ENCODE measurements at places on chromosomes 12 and 14. TPM values are rescaled to one million over a fixed set of nuclear protein-coding genes. Genes with fewer than 3 reads are reported as not detected.

The AMDHD1 gene
- 1.1 TPM for polyA plus RNA-seq

The RAD51AP1 gene
- polyA plus RNA-seq: 0.75 TPM

The NUBPL gene
- 5.1 TPM for polyA plus RNA-seq

The SPIC gene
- polyA plus RNA-seq: not detected

- peak; percentile 45 for DNase-seq
Observed at GRCh38 chr14:59161561-59162175, 26.8 kb upstream of the DAAM1 start.

- DNase-seq: no peak
Observed at GRCh38 chr12:106586278-106586802, 3.5 kb downstream of the RFX4 start.

DNA sequence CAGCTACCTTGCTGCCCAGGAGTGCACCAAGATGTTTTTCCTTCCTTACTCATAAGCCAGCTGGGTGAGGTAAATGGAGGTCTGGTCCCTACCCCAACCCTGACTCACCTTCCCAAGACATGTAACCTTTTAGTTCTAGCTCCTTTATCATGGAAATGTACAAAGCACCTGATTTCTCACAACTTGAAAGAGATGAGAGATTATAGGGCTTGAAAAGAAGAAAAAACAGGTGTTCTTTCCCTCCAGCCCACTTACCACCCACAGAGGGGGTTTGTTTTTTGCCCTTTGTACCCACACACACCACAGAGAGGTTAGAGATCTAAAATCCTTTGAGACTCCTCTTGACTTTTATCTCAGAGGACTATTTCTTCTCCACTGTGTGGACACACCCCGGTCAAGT, 21.1 kb downstream of the PLXNC1 start:
- no peak for DNase-seq

GRCh38 chr14:29911810-29912209, 15.8 kb downstream of the PRKD1 start:
- DNase-seq: no peak

DNA sequence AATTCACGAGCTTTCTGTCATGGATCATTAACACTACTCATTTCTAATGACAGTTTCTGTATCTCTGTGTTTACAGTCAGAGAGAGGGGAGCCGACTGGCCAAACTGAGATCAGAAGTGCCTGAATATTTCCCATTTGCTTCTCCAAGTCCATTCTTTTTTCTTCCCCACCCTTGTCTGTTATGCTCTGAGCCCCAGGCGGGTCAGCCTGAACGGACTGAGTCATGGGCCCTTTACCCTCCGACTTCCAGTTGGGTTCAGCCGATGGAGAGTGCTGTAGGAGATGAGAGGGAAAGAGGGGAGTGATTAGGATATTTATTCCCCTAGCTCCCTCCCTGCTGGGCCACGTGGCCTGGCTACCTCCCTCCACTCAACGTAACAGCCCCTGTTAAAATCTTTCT, 104.7 kb downstream of the PAH start:
- DNase-seq: no peak

DNA sequence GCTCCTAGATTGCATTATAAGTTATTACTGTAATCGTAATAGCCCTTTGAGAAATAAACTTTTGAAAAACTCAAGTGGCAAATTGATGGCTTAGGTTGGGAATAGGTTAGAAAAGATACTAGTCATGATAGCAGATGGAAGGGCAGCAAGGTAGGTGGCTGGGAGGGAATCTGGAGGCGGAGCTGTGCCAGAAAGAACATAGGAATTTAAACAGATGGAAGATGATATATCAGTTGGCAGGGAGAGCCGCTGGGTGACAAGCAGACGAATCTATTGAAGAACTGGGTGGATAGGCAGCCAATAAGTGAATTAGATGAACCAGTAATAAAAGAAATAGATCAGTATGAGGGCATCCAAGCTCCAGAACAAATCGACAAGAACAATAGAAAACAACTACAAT, 142.1 kb downstream of the CNTN1 start:
- no peak for DNase-seq

DNA sequence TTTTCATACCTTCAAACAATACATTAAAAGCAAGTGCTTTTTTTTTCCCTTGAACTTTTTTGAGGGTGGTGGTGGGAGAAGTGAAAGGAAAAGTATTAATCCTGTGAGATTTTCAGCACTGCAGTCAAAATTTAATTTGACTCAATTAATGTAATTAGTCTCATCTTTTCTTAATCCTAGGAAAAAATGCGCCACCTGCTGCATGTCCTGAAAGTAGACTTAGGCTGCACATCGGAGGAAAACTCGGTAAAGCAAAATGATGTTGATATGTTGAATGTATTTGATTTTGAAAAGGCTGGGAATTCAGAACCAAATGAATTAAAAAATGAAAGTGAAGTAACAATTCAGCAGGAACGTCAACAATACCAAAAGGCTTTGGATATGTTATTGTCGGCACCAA, 52.2 kb downstream of the SPATA7 start:
- DNase-seq: no peak

DNA sequence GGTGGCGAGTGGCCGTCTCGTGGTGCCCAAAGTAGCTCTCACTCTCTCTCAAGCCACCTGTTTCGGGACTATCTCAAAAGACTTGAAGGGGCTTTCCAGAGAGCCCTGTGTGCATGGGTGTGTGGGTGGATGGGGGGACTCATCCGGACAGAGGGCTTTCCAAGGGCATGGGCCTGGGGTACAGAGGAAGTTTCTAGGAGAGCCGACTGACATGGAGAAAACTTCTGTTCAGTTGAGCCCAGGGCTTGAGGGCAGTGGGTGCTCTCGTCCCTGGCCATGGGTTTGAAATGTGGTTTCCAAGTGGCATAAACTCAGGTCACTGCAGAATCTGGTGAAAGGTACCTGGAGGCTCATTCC, 47.4 kb upstream of the MEG3 start:
- no peak for DNase-seq

DNA sequence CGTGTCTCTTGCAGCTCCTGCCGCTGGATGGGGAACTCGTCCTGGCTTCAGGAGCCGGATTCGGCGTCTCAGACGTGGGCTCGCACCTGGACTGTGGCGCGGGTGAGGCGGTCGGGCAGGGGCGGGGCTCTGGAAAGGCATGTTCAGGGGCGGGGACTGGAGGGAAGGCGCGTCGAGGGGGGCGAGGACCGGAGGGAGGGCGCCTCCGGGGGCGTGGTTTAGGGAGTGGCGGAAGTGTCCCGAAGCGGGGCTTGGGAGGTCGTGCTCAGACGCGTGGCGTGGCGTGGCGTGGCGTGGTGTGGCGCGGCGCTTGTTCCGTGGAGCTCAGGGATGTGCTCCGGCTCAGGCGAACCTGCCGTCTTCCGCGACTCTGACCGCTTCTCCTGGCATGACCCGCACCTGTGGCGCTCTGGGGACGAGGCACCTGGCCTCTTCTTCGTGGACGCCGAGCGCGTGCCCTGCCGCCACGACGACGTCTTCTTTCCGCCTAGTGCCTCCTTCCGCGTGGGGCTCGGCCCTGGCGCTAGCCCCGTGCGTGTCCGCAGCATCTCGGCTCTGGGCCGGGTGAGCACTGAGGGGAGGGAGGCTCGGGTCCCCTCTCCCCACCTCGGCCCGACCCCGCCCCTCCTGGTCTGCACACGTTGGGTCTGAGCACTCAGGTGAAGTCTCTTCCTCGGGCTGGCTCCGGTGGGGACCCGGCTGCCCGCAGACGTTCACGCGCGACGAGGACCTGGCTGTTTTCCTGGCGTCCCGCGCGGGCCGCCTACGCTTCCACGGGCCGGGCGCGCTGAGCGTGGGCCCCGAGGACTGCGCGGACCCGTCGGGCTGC, 6.2 kb downstream of the AMN start:
- DNase-seq: peak; percentile 79

DNA sequence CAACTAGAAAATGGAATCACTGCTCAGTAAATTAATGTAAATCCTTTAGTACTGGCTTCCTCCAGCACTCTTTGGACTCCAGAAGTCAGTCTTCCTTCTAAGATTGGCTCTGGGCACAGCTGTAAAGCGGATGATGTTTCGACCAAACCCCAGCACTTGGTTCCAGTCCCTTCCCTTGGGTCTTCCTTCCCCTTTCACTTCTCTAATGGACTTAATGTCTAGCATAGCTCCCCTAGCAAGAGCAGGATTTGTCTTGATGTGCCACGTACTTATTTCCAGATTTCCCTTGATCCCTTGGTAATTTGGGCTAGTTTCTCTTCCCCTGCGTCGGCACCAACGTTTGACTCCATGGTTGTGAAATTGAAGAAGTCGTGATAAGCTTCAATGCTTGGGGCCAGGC, 28.3 kb downstream of the C12orf75 start:
- DNase-seq: no peak

- DNase-seq: no peak
Observed at GRCh38 chr12:9115731-9116559, at the start of gene A2M. Gene A2M (minus strand): TSS chr12:9115919. CDS start chr12:9115849, 70 bp downstream.

DNA sequence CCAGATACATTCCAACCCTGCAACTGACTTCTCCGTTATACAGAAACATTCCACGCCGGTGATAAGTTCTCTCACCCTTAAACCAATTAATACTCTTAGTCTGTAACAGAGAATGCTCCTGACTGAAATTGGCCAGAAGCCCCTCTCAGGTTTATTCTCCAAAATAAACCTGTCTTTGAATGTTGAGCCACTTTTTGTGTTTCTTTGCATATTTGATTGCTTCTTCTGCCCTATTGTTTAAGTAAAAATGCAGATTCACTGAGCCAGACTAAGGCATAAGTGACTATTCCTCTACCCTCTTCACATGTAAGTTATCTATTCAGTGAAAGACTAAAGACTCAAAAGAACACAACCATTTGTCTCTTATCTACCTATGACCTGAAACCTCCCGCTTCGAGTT, 3.6 kb upstream of the AVPR1A start:
- DNase-seq: no peak

DNA sequence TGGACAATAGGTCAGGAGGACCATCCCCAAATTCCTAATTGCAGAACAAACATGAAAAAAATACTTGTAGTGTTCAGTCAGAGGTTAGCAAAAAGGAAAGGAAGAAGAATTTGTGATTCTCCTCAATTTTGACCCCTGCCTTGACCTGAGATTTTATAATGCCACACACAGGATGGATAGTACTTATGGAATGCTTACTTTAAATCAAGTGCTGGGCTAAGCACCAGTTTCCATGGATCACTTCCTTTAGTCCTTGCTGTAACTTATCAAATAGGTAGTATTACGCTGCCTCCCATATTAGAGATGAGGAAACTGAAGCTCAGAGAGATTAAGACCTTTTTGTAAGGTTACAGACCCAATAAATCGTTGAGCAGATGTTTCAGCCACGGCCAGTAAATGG, 81.2 kb upstream of the OVCH1 start:
- no peak for DNase-seq

DNA sequence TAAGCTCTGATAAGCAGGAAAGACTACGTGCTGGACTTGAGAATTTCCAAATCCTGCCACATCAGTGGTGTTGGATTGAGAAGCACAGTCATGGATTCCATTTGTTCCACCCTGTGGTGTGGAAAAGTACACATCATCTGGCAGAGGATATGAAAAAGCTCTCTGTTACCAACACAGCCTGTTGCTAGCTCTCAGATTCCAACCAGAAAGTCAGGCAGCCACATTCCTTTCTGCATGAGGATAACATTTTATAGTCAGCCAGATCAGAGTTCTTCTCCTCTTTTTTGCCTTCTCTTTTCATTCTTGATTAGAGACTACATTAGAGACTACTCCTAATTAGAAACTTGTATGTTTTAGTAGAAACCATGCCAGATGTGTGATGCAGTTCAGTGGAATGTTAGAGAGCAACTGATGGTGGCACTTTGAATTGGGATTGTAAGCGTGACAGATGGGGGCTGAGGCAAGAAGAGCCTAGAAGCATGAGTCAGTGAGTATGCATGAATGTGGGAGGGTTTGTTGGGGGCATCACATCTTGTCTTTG, 61.2 kb upstream of the STXBP6 start:
- DNase-seq: no peak

DNA sequence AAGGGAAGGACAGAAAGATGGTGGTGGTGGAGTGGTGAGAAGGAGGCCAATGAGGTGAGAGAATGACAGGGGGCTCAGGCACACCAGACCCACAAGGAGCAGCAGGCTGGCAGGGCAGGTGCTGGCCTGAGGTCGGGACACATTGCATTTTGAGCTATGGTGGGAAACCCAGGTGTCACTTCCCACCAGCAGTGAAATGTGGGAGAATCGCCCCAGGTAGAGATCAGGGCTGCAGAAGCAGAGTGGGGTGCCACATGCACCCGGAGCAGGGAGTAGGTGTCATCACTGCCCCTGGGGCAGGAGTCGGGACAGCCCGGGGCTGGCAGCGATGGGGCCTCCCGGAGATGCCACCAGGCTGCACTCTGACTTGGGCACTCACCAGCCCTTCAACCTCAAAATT, 315.8 kb downstream of the BCL11B start:
- no peak for DNase-seq

- DNase-seq: no peak
Observed at GRCh38 chr14:69231486-69231885, 28.5 kb upstream of the GALNT16 start.

GRCh38 chr12:104521731-104522130, 65.0 kb downstream of the CHST11 start:
- DNase-seq: no peak

DNA sequence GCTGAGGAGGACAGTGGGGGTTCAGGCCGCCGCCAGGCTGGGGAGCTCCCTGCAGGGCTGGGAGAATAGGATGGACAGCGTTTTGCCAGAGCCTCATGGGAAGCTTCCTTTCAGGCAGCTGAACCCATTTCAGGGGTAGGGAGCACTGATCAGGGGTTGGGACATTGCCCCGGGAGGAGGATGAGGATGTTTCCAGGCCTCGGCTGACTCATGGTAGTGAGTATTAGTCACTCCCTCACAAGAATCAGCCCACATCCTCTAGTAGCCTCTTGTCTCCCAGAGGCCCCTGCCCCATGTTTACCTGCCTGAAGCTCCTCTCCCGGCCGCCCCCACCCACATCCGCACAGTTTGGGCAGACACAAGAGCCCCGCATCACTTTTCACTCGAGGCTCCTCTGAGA, 89.8 kb downstream of the ZFP36L1 start:
- peak; percentile 45 for DNase-seq

DNA sequence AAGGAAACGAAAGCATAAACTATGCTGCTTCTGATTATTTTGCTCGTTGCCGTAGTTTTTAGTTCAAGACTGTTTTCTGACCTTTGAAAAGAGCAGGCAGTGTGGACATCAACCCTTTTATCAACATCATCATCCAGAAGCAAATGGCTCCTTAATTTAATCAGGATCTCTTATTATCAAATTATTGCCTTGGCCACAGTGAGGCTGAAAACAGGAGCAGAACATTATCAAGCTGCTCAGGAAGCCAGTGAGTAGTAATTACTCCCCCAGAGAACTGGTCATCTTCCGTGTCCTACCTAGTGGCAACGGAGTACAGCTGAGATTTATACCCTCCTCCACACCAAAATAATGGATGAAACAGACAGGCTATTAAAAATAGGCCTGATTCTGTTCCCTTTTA, 2.2 kb upstream of the DIABLO start:
- DNase-seq: no peak

GRCh38 chr14:93023039-93023438, 92.7 kb downstream of the ITPK1 start:
- peak; percentile 30 for DNase-seq

DNA sequence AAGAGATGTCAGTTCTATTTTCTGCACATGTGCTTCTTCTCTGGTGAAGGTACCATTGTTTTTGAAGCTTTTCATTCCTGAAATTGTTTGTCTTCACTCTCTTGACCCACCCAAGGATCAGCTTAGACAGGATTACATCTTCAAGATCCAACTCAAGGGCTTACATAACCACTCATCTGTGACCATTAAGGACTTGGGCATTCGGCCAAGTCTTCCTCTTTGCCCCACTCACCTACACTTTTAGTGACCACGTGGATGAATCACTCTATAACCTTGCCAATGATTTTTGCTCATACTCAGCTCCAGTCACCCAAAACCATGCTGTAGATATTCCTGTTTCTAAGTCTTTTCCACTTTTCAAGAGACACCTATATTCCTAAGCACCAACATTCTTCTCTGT, 36.5 kb upstream of the SSTR1 start:
- no peak for DNase-seq
